ENCODE measurements at places on chromosomes 2 and 18.
A peak's percentile ranks its signal among the peaks of the same experiment; 100 is the strongest.

DNA sequence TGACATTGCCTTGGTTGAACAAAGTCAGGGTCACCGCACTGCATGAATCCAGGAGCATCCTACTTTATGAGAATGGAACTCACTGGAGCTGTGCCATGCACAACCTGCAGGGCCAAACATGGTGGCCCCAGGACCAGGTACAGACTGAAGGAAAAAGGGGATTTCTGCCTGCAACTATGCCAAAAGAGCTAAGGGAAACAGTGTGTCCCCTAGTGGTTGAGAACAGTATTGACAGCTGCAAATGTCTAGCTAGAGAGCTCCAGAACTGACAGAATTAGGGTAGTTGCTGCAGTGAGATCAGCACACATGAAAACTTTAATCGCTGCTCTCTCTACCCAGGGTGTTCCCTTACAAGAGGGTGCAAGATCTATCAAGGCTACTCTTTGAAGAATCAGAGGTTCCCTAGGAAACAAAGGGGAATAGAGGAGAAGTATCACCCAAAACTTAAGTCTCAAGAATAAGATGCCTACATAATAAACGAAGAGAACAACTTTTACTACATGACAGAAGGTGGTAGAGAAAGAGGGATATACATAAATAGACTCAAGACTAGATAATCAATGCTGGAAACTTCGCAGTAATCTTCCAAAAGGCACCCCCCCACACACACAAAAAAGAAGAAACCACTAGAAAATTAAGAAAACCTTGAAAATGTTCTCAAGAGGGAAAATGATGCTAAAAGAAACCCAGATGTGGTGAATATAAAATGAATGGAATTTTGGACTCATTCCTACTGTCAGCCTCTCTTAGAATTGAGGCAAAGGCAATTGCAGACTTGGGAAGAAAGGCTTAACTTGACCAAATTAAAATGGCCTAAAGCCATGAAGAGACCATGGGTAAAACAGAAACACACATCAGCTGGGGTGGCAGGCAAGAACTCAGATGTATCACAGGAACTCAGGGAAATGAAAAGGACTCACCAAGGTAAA lies 43.6 kb upstream of the IHH start:
- peak; percentile 62 for DNase-seq

- no peak for DNase-seq
Observed at GRCh38 chr2:101151859-101152271, 683 bp upstream of the TBC1D8 start.

DNA sequence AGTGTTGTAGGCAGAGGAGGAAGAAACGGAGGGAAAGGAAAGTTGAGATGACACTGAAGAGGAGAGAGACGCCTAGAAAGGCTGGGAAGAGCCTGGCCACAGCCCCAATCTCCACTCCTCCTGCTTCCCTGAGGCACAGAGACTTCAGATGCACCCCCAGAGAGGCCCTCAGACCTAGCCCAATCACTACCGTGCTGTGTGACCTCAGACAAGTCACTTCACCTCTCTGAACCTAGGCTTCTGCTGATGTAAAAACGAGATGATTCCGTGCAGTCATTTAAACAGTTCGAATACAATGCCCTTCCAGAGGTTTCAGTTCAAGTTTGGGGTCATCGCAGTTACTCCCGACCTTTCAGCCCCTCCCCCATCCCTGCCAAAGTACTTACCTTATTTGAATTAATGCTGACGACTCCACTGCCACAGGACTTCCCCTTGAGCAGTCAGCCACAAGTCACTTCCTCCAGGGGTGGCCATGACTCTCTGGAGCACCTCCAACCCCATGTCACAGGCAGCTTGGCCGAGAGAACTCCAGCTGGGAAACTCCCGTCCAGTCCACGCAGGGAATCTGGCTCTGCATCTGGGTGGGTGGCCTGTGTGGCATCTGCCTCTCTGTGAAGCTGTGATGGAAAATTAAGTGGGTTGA lies 105.2 kb upstream of the ID2 start:
- no peak for DNase-seq

DNA sequence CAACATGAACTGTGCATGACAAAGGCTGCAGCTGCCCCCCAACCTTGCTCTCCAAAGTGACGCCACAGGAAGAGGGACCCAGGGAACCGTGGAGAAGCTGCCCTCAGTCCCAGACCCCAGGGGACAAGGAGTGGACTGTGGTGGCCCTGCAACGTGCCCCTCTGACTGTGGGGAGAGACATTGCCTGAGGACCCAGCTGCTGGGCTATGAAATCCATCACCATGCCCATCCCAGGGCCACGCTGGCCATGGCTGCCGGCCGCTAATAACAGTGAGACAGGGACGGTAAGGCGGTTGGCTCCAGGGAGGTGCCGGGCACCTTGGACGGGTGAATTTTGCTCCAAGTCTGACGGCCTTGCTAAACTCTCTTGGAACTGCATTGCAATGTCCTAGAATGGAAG lies 211.3 kb upstream of the HDAC4 start:
- no peak for DNase-seq

DNA sequence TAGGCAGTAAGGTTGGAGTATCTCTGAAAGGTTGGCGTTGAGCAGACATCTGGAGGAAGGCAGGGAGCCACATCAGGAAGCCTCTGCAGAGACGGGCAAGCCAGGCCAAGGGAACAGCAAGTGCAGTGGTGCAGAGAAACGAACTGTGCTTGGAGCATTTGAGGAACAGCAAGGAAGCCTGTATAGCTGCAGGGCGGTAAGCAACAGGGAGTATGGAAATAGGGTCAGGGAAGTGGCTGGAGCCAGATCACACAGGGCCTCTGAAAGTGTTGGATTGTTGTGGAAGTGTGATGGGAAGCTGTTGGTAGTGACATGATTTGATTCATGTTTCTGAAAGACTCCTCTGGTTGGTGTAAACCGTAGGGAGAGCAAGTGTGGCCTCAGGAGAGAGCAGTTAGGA lies 13.4 kb upstream of the TMEM237 start:
- no peak for DNase-seq

GRCh38 chr2:198080879-198081765 lies 276.7 kb downstream of the PLCL1 start:
- DNase-seq, result no peak

GRCh38 chr2:28300485-28301341 lies 91.9 kb upstream of the FOSL2 start:
- no peak for DNase-seq

GRCh38 chr2:20141056-20141762 lies 83.7 kb downstream of the SDC1 start:
- no peak for DNase-seq

DNA sequence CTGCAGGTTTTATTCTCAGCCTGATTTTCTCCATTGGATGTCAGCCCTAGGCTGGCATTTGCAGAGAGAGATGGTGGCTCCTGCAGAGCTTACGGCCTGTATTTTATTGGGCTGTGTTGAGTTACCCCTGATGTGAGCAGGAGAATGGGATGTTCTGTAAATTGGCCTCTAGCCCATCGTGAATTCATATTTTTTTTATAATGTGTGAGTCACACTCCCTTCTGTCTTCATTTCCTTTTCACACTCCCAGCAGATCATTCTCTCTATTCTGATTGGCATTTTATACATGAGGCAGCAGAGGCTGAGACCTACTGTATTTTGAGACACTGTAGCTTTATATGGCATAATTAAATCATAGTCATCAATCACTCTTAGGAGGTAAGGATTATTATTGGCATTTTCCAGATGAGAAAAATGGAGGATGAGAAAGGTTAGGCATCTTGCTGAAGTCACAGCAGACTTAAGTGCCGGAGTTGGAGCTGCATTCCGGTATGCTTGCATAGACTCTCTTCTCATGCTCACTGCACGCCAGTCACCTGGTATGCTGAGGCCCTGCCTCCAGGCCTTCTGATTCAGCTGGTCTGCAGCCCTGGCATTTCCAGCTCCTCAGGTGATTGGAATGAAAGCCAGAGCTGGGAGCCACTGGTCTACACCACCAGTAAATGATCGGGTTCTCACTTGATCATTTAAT lies 142.4 kb downstream of the NEDD4L start:
- no peak for DNase-seq

DNA sequence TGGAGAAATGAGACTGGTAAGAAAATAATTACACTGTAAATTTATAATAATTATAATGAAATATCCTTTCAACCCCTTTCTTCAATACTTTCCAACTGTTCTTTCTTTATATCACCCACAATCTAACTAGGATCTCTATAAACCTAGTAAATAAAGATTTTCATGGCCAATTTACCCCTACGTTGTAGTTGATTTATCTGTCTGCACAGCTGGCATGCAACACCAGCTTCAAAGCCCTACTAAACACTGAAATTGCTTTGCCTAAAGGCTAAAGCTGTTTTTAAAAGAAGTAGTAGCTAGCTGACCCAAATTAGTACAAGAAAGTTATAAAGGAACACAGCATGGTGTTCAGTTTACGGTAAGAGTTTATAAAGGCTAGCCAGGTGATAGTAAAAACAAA lies 140.1 kb downstream of the NOL4 start:
- DNase-seq, result no peak

DNA sequence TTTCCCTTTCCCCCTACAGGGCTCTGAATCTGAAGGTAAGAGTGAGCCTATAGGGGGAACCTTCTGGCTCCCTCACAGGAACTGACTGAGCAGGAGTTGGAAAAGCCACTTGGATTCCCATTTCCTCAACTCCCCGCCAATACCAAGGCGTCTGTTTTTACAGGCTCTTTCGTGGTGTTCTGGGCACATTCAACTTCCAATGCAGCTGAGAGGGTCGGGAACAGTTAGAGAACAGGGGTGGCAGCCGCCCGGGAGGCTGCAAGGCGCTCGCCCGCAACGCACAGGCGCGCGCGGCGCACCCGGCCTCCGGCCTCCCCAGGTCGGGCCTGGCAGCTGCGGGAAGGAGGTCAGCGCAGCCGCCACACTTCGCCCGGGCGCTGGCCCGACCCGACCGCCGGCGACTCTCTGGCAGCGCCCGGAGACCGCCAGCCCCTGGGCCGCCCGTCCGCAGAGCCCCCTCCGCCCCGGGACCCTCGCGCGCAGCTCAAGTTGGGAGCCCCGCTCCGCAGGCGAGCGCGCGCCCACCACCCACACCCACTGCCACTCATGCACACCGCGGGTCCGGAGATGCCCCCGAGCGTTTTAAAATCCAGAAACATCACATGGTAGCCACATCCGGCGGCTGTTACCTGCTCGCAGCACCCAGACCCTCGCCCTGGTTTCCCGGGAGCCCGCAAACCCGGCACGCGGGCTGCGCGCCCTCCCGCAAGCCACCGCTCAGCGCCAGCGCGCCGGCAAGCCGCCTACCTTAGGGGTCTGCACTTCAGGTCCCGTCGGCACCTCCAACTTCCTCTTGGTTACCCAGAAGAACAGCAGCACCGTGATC lies 816 bp downstream of the GALNT14 start:
- no peak for DNase-seq

DNA sequence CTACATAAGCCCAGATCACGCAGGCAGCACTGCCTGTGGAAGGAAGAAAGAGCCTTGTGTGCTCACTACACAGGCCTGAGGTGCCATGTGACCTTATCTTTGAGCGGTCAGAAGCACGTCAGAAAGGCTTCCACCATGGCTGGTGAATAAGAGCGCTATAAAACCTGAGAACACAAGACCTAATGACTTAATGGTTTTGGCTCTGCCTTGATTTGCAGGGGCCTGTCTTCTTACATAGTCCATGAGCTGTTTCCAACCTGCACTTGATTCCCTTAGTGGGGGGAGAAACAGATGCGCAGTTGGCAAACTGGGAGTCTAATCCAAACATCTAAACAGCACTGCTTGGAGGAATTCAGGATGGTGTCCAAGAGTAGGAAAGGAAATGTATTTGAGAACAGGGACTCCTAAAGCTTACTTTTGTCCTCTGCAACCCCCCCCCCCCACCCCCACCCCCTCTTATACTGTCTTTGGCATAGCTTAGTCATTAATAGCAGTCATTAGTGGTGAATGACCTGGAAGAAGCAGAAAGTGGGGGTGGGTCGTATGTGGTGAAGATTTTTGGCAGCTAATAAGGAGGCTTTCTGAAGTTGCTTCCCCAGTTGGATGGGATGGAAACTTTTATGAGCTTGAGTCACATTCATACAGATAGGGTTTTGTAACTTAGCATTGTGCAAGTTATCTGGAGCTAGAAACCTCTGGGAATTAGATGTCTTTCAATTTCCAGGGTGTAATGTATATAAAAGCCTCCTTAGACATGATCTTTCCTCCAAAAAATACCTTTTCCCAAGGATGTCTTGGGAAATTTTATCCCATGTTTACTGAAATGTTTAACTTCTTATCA lies 454.1 kb downstream of the MEIS1 start:
- no peak for DNase-seq

DNA sequence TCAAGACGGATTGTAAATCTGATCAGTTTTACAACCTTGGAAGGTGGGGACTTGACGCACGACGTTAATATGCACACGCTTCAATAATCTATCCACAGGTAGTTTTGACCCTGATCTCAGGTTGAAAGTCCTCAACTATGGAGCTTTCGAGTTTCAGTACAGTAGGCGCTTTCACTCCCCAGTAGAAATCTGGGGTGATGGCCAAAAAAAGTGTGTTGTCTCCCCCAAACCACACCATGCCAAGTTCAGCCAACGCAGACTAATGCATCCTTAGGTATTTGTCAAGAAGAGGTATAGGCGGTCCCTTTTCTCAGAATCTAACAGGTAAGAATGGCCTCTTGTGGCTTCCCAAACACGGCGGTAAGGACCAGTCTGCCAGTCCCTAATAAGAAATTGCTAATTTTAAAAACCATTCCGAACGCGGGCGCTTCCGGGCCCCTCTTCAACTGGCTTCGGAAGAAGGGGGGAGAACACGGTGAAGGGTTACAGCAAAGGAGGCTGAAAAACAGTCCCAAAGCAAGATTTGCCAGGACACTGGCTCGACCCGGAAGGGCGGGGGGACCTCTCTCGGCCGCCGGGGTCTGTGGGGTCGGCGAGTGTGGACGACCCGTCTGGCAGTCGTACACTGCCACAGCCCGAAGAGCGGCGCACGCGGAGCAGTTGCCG lies 659 bp downstream of the FAM210A start:
- DNase-seq, result peak; percentile 35

DNA sequence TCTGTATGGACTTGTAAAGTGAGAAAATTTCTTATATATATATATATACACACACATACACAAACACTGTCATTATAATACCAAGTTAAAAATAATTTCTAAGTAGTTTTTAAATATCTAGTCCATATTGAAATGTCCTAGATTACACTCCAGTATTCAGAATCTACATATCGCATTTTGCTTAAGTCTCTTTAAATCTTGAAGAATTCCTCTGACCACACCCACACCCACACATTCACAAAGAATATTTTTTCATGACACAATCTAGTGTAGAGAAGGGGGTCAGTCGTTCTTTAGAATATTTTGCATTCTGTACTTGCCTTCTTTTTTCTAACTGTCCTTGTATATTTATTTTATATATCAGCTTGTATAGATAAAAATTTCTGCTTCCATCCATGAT lies 509.7 kb downstream of the CCDC85A start:
- DNase-seq, result no peak

- DNase-seq, result peak; percentile 67
Observed at GRCh38 chr2:205766779-205767359, 84.6 kb downstream of the NRP2 start.

DNA sequence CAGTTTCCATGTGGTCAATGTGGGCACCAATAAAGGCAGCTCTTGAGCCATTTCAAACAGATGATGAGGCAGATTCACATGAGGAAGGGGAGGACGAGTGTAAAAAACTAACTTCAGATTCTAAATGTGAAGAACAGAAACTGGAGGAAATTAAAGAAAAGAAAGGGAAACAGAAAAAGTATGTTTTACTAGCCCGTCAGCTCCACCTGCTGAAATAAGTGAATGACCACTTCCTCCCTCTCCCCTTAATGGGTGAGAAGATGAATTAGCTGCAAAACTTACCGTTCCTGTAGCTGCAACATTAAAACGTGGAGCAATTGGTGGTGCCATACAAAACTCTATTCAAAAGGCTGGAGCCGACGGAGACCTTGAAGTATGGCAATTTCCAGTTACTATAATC lies 203.5 kb downstream of the UXS1 start:
- no peak for DNase-seq

- DNase-seq, result peak; percentile 73
Observed at GRCh38 chr18:62982600-62983251, 267.4 kb downstream of the PHLPP1 start.
